ENCODE measurements at places on chromosomes 3 and 15.

GRCh38 chr3:121992601-121993560 lies 29.2 kb downstream of the ILDR1 start:
- no peak for DNase-seq

DNA sequence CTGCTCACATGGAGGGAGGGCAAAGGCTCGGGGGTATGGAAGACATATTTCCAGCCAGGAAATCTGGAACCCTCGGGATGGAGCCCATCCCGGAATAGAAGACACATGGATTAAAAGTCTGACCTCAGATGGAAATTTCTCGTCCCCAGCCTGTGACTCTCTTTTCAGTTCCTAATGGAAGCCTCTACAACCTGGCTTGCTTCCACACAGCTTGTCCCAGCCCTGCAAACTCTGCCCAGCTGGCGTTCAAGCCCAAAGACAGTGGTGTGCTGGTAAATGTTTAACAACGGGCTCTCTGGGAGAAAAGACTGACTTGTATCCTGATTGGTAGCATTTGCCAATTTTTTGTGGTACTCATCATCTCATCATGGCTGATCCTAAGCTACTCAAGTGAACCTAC lies 35.6 kb upstream of the TLE3 start:
- DNase-seq, result no peak

- no peak for DNase-seq
Observed at GRCh38 chr15:66909381-66909890, 156.0 kb upstream of the SMAD3 start.

DNA sequence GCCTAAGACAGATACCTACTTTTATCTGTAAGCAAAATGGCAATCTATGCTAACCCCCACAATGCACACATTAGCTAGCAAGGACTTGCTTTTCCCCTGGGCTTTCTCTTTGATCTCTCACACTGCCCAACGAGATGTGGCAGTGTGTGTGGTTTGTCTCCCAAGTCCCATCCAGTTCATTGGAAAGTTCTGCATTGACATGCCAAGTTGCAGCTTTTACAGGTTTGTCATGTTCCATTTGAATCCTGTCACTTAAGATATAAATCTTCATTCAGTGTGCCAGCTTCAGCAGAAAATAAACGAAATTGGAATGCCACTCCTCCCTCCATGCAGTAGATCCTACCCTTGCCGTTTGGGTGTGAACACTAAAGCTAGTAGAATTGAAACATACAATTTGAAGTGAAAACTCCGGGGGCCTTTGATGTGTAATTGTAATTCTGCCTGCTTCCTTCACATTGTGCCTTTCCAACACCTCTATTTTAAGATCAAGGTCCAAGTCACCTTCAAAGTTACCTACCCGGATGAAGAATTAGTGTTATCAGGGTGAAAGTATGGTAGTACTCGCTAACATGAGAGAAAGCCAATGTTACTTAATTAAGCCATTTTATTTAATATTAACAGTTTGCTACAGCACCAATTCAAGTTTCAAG lies 130.9 kb upstream of the BHLHE40 start:
- no peak for DNase-seq

DNA sequence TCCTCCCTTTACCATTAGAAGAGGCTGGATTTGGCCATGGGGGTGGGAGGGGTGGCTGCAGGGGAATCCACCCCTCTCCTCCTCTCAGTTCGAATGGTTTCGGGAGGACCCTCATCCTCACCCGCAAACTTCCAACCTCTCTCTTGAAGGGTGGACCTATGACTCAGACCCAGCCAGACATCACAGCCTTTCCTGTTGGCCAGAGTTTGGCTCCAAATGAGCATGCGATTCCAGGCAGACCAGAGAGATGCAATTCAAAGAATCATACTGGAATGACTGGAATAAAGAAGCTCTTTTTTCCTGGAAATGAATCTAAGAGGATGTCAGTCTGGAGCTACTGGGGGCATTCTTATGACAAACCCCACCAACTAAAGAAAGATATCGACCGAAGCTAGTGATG lies 516.7 kb upstream of the MDFIC2 start:
- DNase-seq, result no peak

- DNase-seq, result no peak
Observed at GRCh38 chr3:197444793-197445379, 110.9 kb downstream of the BDH1 start.

DNA sequence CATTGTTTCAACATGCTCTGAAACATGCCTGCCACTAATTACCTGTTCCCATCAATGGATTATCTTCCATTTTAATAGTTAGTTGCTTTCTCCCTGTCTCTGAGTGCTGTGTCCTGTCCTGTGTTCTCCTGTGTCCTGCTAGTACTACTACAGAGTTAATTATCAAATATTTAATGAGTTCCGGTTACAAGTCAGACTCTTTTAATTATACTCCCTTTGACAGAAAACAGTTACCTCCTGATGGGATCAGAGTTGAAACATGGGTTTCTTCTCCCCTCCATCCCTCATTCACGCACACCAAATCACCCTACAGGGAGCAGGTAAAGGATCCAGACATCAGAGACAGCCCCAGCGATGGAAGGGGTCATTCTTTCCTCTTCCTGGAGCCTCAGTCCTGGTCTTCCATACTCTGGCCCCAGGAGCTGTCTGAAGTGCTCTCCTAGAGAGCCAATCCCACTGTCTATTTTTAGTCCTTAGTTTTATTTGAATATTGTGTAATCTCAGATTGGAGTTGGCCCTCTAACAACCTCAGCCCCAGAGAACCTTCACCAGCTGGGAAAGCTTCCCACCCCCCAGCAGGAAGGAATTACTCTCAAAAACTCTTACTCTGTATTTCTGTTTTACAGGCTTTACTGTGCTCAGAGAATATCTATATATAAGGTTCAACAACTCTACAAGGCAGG lies 137.0 kb upstream of the C2CD4B start:
- DNase-seq, result no peak

GRCh38 chr3:188053710-188054380 lies 100.1 kb upstream of the LPP start:
- no peak for DNase-seq

DNA sequence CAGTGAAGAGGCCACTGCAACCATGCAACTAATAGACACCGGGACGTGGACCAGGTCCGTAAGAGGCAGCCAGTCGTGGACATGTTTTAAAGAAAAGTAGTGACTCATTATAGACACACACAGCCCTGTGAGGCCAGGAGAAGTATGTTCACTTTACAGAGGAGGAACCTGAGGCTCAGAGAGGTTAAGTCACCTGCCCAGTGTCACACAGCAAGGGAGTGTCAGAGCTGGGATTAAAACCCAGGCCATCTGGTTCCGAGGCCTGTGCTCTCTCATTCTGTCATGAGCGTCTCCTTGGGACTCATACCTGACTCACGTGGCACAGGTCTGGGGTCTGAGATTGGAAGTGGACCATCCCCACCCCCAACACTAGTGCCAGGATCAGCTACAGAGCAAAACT lies 28.1 kb upstream of the GRIP2 start:
- DNase-seq, result no peak

All from activated T-helper 1 cell treated with anti-CD3 and anti-CD28 coated beads, Interleukin-2, amount 50 U/mL, for 16 hours (primary cell).